ENCODE measurements at places on chromosomes 13 and 19.

DNA sequence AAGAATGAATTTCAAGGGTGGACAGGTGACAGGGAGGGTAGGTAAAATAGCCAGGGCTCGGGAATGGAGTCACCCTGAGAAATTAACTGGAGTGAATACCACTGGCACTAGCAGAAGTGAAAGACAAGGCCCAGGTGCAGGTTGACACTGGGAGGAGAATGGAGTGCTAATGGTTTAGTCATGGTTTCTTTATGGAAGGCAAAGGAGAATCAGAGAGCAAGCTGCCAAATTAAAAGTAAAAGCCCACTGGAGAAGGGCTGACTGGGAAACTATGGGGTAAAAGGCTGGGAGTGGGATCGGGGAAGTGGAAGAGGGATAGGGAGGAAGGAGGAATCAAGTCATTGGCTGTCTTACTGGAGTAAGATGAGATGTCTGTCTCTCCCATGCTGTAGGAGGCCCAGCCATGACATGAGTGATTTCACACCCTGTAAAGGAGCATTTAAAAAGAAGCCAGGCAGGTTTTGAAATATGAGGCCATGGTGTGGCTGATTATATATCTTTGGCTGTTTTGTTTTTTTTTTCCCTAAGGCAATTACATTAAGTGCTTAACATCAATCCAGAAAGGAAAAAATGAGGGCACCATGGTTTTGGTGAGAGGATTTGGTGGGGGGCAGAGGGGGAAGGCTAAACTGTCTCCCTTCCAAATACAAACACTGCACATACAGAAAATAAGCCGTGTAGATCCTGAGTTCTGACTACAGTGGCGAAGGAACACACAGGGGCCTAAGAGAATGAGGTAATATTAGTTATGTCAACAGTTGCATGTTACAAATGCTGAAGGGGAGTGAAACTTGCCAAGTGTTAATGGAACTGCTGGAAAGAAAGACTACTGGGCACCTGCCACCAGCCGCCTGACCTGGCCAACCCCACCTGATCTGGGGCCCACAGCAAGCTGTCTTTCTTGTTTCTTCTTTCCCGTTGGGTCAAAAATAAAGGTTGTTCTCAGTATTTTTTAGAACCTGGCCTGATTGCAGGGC lies 183.5 kb upstream of the TSC22D1 start:
- no peak for DNase-seq

- DNase-seq: peak; percentile 76
Measured at GRCh38 chr19:18340190-18340989, at the start of gene PGPEP1. TSS of gene PGPEP1 (plus strand) at chr19:18340598. CDS start at chr19:18340682, 84 bp downstream.

GRCh38 chr19:30224689-30225606 lies 147.2 kb upstream of the ZNF536 start:
- peak; percentile 13 for DNase-seq

DNA sequence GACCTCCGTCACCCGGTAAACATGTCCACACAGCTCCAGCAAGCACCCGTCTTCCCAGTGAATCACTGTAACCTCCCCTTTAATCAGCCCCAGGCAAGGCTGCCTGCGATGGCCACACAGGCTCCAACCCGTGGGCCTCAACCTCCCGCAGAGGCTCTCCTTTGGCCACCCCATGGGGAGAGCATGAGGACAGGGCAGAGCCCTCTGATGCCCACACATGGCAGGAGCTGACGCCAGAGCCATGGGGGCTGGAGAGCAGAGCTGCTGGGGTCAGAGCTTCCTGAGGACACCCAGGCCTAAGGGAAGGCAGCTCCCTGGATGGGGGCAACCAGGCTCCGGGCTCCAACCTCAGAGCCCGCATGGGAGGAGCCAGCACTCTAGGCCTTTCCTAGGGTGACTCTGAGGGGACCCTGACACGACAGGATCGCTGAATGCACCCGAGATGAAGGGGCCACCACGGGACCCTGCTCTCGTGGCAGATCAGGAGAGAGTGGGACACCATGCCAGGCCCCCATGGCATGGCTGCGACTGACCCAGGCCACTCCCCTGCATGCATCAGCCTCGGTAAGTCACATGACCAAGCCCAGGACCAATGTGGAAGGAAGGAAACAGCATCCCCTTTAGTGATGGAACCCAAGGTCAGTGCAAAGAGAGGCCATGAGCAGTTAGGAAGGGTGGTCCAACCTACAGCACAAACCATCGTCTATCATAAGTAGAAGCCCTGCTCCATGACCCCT lies 9.0 kb upstream of the CEACAM5 start:
- no peak for DNase-seq

GRCh38 chr13:31950111-31950815 lies 81.3 kb upstream of the FRY start:
- no peak for DNase-seq

DNA sequence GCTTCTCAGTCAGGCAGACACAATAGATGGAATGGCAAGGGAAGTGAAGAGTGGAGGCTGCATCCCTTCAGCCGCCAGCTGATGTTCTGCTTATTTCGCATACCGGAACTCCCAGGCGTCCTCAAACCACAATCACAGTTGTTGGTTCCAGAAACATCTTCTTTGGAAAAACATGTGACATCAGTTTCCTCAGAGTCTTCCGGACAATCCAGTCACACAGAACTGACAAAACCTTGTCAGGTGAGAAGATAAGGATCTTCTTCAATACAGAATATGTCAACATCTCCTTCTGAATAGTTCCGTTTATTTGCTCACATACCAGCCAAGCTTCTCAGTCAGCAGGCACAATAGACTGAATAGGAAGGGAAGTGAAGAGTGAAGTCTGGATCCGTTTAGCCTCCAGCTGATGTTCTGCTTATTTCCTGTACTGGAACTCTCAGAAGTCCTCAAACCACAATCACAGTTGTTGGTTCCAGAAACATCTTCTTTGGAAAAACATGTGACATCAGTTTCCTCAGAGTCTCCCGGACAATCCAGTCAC lies 45.1 kb upstream of the CEACAM21 start:
- no peak for DNase-seq

GRCh38 chr19:30363073-30363472 lies 9.1 kb upstream of the ZNF536 start:
- no peak for DNase-seq

GRCh38 chr19:17794731-17795494 lies at the start of gene B3GNT3:
TSS of gene B3GNT3 (plus strand) at chr19:17795138. CDS start at chr19:17807808, 12,670 bp downstream.
- no peak for DNase-seq

GRCh38 chr13:73321043-73321442 lies 262.2 kb downstream of the KLF5 start:
- DNase-seq: no peak

DNA sequence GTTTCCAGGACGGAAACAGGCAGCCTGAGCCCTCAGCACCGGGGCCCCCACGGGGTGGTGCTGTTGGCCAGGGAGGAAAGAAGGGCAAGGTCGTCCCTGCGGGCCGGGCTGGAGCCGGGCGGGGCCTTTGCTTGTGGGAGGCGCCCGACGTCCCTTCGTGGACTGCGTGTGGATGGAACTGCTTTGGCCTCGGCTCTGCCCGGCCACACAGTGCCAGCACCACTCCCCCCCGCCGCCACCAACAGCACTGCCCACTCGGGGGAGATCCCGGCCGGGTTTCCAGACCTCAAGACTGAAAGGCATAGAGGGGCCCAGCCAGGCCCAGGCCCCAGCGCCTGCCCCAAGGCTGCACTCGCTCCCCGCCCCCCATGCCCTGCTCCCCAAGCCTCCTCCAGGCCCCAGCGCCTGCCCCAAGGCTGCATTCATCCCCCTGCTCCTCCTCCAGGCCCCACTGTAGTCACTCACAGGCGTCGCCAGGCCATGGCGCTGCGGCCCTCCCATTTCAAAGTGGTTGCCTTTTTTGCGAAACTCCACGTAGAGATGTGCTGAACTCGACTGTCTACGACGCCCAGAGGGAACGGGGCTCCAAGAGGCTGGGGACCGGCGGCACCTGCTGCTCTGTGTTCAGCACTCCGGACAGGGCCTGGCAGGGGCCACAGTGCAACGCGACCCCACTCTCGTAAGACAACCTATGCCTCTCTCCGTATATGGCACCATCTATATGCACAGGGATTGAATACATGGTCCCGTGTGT lies 22.5 kb downstream of the C13orf46 start:
- peak; percentile 79 for DNase-seq

GRCh38 chr13:100633461-100633860 lies 41.1 kb downstream of the TMTC4 start:
- DNase-seq: no peak

GRCh38 chr13:114108894-114109293 lies 23.5 kb downstream of the RASA3 start:
- DNase-seq: no peak

GRCh38 chr13:30033681-30034457 lies 183.5 kb upstream of the UBL3 start:
- DNase-seq: no peak

DNA sequence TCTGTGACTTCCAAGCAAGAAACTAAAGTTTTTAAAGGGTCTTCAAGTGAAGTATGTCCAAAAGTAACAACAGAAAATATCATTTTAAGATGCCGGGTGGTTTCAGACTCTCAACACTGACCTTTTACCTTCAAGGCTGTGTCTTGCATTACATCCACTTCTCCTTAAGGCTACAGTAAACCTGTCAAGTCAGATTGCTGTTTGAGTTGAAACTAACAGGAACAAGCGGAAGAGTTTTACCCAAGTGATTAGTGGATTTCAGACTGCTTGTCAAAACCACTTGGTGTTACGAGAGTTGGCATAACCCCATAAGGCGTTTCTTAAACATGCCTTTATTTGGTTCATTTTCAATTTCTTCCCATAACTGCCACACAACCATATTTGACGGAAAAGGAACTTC lies 283.1 kb downstream of the DCT start:
- DNase-seq: no peak
